ENCODE measurements at places on chromosomes 2 and 18. TPM values are rescaled to one million over a fixed set of nuclear protein-coding genes. Genes with fewer than 3 reads are reported as not detected.

DNA sequence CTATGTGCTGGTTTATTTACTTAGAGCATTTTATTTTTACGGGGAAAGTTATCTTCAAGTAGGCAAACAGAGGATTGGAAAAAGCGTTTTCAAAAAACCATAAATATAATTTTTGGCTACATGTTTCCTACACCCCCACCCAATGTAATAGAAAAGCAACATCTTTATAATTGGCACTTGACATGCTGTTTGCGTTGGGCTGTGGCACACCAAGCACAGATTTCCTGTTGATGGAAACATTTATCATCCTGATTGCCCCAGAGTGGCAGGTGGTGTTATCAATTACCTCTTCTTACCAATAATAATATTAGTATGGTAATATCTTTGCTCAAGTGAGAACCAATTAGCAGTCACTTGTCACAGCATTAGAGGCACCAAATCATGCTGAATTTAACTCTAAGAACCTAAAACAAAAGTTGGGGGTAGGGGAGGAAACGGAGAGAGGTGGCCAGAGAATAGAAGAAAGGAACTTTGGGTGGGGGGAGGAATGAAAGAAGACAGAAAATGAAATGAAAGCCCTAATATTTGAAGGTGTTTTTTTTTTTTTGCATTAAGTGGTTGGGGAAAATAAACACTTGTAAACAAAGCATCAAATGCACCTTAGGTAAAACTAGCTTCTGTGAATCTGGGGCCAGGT lies 3.8 kb upstream of the SALL3 start:
- DNase-seq: no peak

DNA sequence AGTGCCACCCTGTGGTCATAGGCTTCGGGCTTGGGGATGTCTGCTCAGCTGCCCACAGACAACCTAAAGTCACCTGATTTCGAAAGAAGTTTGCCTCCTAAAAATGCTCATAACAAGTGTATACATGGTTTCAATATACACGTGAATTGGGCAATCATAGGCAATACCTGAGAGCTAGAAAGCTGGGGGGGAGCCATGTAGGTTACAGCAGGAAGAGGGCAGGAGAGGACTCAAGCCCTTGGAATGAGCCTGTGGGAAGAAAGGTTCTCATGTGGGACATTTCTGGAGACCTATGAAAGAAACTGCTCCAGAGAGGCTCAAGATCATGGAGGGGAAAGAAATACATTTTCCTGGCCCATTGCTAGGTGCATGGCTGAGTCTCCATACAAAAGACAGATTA lies 109.7 kb downstream of the ACOXL start:
- no peak for DNase-seq

HTR2B gene
- polyA plus RNA-seq: not detected

GRCh38 chr2:8219631-8220355 lies 462.1 kb upstream of the ID2 start:
- no peak for DNase-seq

SLC9A4 gene
- polyA plus RNA-seq: not detected

GRCh38 chr2:178829299-178829960 lies 22.2 kb upstream of the TTN start:
- no peak for DNase-seq

GRCh38 chr2:188956961-188957360 lies 17.2 kb upstream of the COL3A1 start:
- DNase-seq: no peak

NTSR2 gene
- polyA plus RNA-seq: not detected

WDR7 gene
- 7.8 TPM for polyA plus RNA-seq

GNLY gene
- polyA plus RNA-seq: 1.4 TPM

Data from small intestine (tissue), 16 donors.